ENCODE measurements at places on chromosomes 7 and 10.

- DNase-seq = no peak
Measured at GRCh38 chr7:31023877-31024276, 28.2 kb upstream of the ADCYAP1R1 start.

- no peak for DNase-seq
Measured at GRCh38 chr10:52566471-52567246, 205.9 kb downstream of the MBL2 start.

DNA sequence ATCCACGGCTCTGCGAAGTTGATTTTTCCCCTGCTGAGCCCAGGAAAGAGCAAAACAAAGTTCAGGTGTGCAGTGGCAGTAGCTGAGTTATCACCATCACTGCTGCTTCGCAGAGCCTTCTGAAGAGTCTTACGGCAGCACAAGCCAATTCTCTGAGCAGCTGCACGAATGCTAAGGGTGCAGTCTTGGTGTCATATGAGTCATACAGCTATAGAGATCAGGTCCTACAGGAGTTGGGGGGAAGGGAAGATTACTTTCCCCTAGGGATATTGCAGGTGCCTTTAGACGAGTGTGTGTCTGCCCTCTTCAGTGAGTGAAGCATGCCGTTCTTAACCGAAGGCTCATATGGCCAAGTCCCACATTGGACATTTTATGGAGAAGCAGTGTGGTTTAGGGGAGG lies 227.8 kb downstream of the CELF2 start:
- DNase-seq = no peak

DNA sequence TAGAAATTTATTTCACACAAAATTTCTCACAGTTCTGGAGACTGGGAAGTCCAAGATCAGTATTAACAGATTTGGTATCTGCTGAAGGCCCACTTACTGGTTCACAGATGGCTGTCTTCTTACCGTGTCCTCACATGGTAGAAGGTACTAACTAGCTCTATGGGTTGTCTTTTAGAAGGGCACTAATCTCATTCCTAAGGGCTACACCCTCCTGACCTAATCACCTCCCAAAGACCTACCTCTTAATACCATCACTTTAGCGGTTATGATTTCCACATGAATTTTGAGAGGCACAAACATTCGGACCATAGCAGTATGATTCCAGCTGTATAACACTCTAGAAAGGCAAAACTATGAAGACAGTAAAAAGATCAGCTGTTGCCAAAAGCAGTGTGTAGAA lies 8.0 kb downstream of the PNPLA8 start:
- no peak for DNase-seq

GRCh38 chr10:49577182-49577925 lies 32.8 kb upstream of the SLC18A3 start:
- no peak for DNase-seq

GRCh38 chr7:94450044-94450697 lies 55.5 kb downstream of the COL1A2 start:
- no peak for DNase-seq

GRCh38 chr10:90890347-90890746 lies 18.6 kb downstream of the RPP30 start:
- no peak for DNase-seq

- DNase-seq = no peak
Measured at GRCh38 chr7:55054758-55055157, 35.9 kb downstream of the EGFR start.

DNA sequence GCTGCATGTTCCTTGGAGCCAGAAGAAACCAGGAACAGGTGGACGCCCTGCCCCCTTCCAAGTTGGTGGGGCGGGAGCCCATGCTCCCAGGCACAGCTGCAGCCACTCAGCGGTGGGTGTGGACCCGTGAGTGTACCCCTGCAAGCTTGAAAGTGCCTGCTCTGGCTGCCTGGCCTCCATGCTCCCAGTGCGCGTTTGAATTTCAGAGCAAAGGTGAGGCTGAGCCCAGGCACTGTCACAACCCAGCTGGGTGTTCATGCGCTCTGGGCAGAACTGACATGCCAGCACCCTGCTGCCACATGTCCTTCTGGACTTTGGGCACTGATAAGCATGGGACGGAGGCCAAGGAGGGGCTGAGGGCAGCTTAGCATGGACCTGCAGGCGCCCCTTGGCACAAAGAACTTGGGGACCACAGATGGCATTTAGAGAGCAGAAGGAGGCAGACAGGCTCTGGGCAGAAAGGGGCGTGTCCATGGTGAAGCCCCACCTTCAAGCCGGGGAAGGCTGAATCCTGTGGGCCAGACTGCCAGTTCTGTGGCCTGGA lies 402.0 kb upstream of the NRG3 start:
- DNase-seq = no peak

DNA sequence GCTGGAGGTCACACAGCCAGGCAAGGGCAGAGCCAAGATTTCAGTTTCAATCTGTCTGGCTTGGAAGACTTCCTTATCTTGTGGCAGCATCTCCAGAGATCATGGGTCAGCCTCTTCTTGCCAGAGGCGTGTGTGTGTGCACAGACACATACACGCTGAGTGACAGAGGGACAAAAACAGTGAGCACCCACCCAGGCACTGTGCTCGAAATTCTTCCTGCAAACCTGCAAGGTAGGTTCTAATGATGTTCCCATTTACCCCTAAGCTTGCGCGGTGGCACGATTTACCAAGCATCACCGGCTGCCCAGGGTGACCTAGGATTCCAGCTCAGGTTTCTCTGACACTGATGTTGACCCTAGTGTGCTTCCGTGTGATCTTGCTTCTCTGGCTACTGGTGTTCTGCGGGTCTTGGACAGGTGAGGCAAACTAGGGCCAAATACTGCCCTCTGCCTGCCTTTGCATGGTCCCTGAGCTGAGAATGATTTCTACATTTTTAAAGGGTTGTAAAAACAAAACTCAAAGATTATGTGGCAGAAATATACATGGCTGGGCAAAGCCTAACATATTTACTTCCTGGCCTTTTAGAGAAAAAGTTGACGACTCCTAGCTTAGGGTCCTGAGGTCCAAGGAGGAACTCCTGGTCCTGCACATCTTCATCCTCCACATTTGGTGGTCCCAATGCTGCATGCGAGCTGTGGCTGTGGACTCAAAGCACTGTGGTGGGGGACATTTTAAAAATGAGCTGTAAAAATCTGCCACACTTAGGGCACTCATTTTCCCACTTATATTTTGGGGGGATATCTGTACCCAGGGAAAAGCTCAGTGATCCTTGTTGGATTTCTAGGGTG lies 268.5 kb downstream of the RPS24 start:
- no peak for DNase-seq

- DNase-seq = no peak
Measured at GRCh38 chr10:803041-803741, 113.7 kb upstream of the DIP2C start.

DNA sequence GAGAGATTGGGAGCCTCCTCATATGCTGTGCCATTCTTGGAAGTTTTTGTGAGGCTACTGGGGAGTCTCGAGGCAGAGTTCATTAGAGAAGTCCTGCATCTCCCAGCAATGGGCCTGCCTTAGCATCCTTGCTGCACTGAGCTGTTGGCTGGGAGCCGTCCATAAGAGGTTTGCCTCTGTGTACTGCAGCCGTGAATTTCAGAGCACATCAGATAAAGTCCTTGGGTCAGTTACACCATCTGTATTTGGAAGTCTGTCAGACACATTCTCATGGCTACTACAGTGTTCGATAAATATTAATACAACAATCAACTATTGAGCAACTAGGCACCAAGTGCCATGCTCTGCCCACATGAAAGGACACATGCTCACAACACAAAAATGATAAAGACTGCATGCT lies 100.5 kb upstream of the SEC61G start:
- no peak for DNase-seq

DNA sequence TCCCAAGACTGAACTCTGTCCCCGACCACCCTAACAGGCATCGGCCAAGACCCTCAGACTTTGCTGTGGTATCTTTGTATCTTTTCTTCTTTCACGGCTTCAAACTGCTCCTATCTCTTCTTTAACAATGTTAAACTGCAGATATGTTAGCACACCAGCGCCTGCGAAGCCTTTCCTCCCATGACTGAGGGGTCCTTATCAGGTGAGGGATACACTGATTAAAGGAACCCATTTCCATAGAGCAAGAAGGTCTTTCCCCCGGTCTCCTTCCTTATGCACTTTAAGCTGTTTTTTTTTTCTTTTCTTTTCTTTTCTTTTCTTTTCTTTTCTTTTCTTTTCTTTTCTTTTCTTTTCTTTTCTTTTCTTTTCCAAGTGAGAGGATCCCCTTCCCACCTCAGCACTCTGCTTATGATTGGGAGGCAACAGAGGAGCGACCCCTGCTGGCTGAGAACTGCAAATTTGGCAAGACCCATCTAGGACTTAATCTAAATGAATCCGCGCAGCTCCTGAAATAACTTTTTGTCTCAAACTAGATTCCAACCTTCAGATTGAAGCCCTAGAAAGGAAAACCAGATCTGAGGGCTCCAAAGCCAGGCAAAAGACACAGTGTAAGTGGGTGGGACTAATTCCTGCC lies 109.9 kb downstream of the ITGB8 start:
- no peak for DNase-seq

- no peak for DNase-seq
Measured at GRCh38 chr7:13099154-13099795, 411.8 kb downstream of the ARL4A start.

DNA sequence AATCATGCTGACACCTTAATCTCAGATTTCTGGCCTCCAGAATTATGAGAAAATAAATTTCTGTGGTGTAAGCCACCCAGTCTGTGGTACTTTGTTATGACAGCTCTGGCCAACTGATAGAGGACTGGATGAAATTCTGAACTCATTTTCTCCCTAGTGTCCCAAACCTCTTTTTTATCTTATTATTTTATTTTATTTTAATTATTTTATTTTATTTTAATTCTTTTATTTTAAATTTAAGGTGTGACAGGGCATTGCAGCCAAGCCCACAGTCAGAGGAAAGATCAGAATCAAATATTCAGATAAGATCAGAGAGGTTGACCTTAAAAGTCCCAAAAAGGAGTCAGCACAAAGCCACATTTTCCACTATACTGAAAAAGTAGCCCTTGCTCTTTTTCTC lies 228.1 kb downstream of the TFEC start:
- DNase-seq = no peak

DNA sequence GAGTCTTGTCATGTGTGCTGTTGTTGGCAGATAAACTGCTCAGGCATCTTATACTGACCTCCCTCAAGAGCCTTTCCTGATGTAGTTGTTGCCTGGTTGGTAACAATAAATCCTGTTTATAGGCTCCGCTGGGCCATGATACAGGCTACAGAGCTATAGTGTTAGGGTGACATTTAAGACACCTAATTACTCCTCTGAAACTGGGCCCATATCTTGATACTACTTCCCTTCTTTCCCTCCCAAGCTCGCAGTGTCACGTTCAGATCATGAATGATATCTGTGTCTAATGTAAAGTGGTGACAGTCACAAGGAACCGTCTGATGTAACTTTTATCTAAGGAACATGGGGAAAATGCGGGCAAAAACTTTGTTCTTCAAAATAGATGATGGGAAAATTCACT lies 35.4 kb downstream of the CROT start:
- no peak for DNase-seq

DNA sequence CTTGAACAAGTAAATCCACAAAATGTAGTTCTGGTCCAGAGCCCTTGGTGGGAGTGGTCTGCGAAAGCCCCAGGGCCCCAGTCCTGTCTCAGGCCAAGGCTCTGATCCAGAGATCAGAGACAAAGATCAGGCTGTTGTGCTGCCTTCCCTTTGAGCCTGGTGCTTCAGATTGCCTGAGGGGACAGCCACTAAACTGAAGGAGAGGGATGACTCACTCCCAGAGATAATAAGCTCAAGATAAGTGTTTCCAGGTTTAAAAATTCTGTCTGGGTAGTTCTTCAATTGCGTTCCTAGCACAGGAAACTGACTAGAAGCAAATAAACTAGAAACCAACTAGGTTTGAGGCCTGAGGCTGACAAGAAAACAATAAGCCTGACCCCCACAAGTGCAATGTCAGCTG lies 190.2 kb downstream of the RAMP3 start:
- DNase-seq = no peak

DNA sequence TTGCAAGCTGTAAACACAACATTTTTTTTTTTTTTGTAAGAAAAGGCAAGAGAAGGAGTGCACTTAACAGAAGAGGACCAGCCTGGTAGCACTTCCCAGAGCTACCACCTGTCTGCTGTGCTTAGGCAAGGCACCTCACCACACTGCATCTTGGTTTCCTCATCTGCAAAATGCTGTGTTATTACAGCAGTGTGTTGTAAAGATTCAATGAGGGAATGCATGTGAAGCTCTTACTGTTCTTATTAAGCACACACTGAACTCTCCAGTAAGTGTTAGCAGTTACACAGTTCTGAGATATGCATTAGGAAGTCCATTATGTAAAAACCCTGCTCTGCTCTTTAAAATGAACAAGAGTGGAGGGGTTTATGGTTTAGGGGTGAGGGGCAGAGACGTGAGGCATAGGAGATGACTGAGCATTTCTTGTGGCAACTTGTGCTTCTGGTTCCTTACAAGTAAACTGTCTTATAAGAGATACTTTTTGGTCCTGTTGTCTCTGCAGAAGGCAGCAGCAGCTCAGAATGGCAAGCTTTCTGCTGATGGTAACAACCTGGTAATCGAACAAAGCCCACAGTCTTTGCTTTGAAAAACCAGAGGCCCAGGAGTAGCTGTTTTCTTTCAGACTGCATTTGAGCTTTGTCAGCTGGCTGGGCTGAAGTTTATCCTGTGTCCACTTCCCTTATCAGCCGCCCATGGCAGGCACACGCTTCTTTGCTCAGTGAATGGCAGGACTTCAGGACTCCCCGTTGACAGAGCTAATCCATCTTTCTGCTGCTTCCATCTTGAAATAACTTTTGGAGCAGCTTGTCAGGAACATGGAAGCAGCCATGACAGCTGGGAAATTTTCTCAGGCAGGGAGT lies 98.8 kb upstream of the BMPER start:
- DNase-seq = no peak

DNA sequence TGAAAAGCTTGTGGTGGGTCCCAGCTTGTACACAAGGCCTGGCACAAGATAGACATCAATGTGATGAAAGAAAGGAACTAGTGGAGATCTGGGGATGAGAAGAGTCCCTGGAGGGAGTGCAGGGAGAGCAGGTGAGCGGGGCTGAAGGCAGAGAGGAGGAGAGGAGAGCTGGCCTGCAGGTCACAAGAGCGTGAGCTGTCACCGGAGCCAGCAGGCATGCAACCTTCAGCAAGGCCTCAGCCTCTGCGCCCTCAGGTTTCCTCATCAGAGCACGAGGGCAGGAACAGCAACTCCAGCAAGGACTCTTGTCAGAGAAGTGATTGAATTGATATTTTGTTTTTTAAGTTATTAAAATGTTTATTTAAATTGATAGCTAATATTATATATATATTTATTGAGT lies 188.6 kb downstream of the CXCL12 start:
- DNase-seq = no peak

DNA sequence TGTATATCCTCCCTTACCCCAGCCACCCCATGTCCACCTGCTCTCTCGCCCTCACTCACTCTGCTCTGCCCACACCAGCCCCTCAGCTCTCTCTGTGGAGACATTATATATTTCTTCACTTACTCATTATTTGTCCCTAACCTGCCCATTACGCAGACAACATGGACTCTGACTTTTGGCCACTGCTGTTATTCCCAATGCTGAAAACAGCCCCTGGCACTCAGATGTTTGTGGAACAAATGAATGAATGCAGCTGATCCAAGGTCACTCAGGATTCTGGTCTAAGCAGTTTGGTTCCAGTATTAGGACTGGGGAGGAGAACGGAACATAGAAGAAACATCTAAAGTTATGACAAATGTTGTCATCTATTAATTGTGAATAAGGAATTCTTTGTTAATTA lies 26.7 kb downstream of the GNA12 start:
- no peak for DNase-seq
